ENCODE measurements at places on chromosomes 1 and 21.

DNA sequence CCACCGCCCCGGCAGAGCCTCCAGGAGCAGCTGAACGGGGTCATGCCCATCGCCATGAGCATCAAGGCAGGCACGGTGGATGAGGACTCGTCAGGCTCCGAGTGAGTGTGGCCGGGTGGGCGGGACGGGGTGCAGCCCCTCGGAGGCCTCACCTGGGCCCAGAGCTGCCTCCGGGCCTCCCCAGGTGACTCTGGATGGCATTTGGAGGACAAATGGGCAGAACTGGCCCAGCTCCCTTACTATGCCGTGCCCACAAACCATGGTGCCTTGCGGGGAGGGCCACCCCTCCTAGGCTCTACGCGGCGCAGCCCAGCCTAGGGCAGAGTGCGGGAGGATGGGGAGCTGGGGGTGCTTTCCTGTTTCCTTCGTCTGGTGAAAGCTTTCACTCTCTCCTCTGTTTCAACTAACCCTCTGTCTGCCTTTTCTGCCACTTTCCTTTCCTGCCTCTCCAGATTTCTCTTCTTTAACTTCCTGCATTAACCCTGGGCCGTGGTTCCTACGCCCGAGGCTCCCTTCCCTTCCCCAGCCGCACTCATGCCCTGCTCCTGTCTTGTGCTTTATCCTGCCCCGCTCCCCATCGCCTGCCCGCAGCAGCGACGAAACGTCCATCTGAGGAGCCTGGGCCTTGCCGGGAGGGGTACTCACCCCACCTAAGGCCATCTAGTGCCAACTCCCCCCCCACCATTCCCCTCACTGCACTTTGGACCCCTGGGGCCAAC, 9.2 kb downstream of the PSRC1 start:
- DNase-seq = no peak

- DNase-seq = no peak
Measured at GRCh38 chr21:42671778-42672593, 18.6 kb downstream of the PDE9A start.

DNA sequence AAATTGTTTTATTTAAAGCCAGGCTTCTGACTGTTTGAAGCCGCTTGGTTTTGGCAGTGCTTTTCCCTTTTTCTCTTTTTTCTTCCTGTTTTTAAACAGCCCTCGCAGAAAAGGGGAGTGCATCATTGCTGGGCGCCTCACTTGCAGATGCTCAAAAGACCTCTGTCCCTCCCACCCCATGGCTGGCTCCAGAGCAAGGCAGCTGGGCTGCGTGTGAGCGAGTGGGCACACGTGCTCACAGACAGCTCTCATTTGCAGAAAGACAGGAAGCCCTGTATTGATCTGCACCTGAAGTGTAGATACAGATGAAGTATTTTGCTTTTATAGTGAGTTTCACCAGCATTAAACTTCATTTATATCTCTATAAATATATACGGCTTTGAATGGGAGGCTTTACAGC, 8.8 kb downstream of the TNR start:
- DNase-seq = no peak

- DNase-seq = no peak
Measured at GRCh38 chr1:26603856-26604255, 74.3 kb downstream of the RPS6KA1 start.

- DNase-seq = no peak
Measured at GRCh38 chr1:56472860-56473259, 106.5 kb downstream of the PLPP3 start.

DNA sequence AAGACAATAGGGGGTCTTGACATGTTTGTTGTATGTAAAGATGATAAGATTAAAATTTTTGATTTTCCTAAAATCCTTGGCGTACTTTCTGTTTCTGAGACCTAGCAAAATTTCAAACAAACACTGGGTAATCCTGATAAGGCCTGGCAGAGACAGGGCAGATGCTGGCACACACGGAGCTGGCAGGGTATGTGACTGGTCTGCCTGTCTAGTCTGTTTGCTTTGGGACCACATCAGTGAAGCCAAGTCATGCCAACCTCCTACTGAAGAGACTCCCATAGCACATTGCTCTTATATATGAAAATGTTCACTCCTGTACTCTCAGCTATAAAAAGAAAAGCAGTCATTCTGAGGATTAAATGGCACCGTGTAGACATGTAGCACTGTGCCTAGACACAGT, 14.1 kb downstream of the TOR3A start:
- DNase-seq = no peak

Data from activated gamma-delta T cell treated with anti-CD3 and anti-CD28 coated beads, Interleukin-2, amount 50 U/mL, for 16 hours (primary cell).